MCF 10A (cell line): ENCODE measurements at places on chromosomes 2 and 18. TPM values are rescaled to one million over a fixed set of nuclear protein-coding genes. Genes with fewer than 3 reads are reported as not detected.

- peaks cover 26% of the 10 kb centered on the region for H3K27me3 ChIP-seq
- H3K4me1 ChIP-seq: no peaks in the 10 kb centered on the region
- no peak overlapping the region for H3K27ac ChIP-seq
- peak; percentile 9 for DNase-seq
These were observed 40.1 kb upstream of the CAPN13 start for GRCh38 chr2:30847329-30847728.

- no peak overlapping the region for H3K4me3 ChIP-seq
- peaks cover 5% of the 10 kb centered on the region for H3K36me3 ChIP-seq
- peaks cover 34% of the 10 kb centered on the region for H3K27me3 ChIP-seq
- H3K4me1 ChIP-seq: no peaks in the 10 kb centered on the region
- H3K27ac ChIP-seq: no peak overlapping the region
These were observed 98.1 kb downstream of the RTP5 start for GRCh38 chr2:241967467-241968144.

GRCh38 chr2:62808554-62808953 lies 103.0 kb downstream of the EHBP1 start:
- H3K4me3 ChIP-seq: no peak overlapping the region
- H3K36me3 ChIP-seq: peaks cover 12% of the 10 kb centered on the region
- no peak for DNase-seq
- peaks cover 12% of the 10 kb centered on the region for H3K4me1 ChIP-seq
- H3K27ac ChIP-seq: no peak overlapping the region

DNA sequence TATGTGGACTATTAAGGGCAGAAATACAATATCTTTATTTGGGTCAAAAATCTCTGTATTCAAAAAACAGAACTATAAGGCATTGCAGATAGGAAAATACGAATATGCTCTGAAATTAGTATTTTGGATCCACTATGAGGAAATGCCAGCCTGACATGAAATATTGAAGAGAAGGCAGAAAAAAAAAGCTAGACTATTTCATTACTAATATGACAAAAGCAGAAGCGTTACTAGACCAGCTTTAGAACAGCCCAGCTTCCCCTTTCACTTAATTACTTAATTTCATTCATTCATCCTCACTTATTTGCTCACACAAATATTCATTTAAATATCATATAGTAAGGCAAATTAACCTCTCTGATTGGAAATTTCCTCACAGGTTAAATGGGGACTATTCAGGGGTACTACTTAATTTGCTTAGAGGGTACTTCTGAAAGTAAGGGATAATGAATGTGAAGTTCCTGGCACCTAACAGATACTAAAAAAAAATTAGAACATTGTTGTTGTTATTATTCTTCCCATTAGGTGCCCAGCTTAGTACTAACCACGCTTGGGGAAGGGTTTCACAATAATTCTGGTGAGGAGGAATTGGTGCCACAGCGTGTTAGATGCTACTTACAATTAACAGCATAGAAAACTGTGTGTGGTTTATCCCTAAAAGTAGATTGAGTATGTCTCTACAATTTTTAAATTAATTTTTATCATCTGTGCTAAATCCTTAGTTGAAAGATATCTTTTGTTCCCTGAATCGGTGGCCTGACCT lies 71.1 kb upstream of the CTLA4 start:
- no peaks in the 10 kb centered on the region for H3K4me1 ChIP-seq
- no peak overlapping the region for H3K27ac ChIP-seq
- no peaks in the 10 kb centered on the region for H3K27me3 ChIP-seq
- H3K4me3 ChIP-seq: no peak overlapping the region

- H3K27ac ChIP-seq: no peak overlapping the region
- H3K36me3 ChIP-seq: peaks cover 9% of the 10 kb centered on the region
These were observed 292.4 kb downstream of the TRIB2 start for GRCh38 chr2:13009027-13009642.

SLC8A1 gene
- 1.6 and 1.7 TPM in 2 replicates for total RNA-seq

DNA sequence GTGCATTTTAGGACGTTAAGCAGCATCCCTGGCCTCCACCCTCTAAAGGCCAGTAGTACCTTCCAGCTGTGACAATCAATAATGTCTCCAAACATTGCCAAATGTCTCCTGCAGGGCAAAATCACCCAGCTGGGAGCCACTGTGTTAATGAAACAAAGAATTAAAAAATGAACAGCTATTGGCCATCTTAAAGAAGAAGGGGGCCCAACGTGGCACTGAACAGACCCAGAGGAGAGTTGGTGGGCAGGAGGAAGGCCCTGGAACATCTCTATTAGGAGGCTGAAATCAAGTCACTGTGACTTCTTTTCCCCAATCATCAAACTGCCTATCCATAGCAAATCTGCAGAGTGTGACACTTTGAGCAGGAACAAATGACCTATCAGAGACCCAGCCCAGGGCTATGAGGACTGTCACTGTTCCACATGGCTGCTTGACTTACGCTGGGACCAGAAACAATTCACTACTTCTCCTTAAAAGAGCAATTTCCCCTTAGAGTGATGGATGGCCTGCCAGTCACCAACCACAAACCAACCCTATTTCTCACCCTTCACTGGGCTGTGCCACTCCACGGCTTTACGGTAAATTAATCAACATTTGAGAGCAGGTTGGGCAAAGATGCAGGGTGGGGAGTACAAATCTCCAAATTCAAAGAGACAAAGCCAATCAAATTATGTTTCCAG lies 35.2 kb upstream of the TEX51 start:
- H3K4me1 ChIP-seq: no peaks in the 10 kb centered on the region
- peaks cover 33% of the 10 kb centered on the region for H3K27me3 ChIP-seq
- DNase-seq: no peak
- no peaks in the 10 kb centered on the region for H3K36me3 ChIP-seq
- no peak overlapping the region for H3K27ac ChIP-seq

- DNase-seq: no peak
- H3K36me3 ChIP-seq: no peaks in the 10 kb centered on the region
- H3K27me3 ChIP-seq: no peaks in the 10 kb centered on the region
- peaks cover 9% of the 10 kb centered on the region for H3K4me1 ChIP-seq
- H3K27ac ChIP-seq: no peak overlapping the region
These were observed 256.5 kb downstream of the MYCN start for GRCh38 chr2:16196687-16197503.

TGIF1 gene
- total RNA-seq: 161 and 172 TPM in 2 replicates

DNA sequence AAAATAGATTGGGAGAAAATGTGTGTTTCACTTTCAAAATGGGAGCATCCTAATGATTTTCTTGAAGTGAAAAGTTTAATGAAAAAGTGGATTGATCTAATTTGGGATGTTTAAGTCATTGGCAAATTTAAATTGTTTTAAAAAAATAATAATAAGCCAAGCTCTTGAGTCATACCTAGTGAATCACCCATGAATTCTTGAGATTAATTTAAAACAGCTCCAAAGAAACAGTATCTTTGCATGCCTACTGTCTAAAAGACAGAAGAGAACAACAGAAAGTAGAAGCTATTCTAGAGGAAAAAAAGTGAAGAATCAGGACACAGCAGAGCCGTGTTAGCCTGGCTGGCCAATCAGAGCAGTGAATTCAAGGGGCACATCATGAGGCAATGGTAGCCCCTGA lies 7.7 kb downstream of the ACVR1C start:
- no peak overlapping the region for H3K4me3 ChIP-seq
- no peaks in the 10 kb centered on the region for H3K36me3 ChIP-seq
- peaks cover 11% of the 10 kb centered on the region for H3K27me3 ChIP-seq
- H3K27ac ChIP-seq: no peak overlapping the region
- no peaks in the 10 kb centered on the region for H3K4me1 ChIP-seq
- no peak for DNase-seq

HAAO gene
- not detected in 2 replicates for total RNA-seq

DNA sequence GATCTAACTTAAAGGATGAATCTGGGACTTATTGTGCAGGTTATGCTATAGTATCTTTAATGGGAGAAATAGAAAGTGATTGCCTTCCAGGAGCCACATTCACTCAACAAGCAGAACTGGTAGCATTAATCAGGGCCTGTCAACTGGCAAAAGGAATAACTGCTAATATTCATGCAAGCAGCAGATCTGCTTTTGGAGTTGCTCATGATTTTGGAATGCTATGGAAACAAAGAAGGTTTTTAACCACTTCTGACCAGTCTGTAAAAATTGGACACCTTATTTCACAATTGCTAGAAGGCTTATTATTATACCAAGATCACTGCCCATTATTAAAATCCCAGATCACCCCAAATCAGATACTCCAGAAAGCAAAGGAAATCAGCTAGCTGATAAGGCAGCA lies 200.4 kb downstream of the MREG start:
- no peak for DNase-seq

SKOR2 gene
- not detected in 2 replicates for total RNA-seq

GRCh38 chr2:64799592-64800252 lies 146.0 kb upstream of the SERTAD2 start:
- no peak overlapping the region for H3K4me3 ChIP-seq
- H3K27ac ChIP-seq: no peak overlapping the region
- H3K27me3 ChIP-seq: no peaks in the 10 kb centered on the region
- peaks cover 17% of the 10 kb centered on the region for H3K4me1 ChIP-seq
- no peaks in the 10 kb centered on the region for H3K36me3 ChIP-seq
- peak; percentile 46 for DNase-seq

- no peaks in the 10 kb centered on the region for H3K4me1 ChIP-seq
- no peaks in the 10 kb centered on the region for H3K27me3 ChIP-seq
- H3K4me3 ChIP-seq: no peak overlapping the region
- DNase-seq: no peak
- no peak overlapping the region for H3K27ac ChIP-seq
- H3K36me3 ChIP-seq: no peaks in the 10 kb centered on the region
These were observed 797.0 kb upstream of the CHAC2 start for GRCh38 chr2:52970642-52971041.

DNA sequence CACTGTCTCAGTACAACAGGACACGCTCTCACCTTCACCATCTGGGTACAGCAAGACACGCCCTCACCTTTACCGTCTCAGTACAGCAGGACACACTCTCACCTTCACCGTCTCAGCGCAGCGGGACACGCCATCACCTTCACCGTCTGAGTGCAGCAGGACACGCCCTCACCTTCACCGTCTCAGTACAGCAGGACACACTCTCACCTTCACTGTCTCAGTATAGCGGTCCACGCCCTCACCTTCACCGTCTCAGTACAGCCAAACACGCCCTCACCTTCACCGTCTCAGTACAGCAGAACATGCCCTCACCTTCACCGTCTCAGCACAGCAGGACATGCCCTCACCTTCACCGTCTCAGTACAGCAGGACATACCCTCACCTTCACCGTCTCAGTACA lies 109.9 kb upstream of the CTDP1 start:
- no peak overlapping the region for H3K27ac ChIP-seq
- H3K27me3 ChIP-seq: no peaks in the 10 kb centered on the region
- no peak overlapping the region for H3K4me3 ChIP-seq
- DNase-seq: no peak
- no peaks in the 10 kb centered on the region for H3K36me3 ChIP-seq

DNA sequence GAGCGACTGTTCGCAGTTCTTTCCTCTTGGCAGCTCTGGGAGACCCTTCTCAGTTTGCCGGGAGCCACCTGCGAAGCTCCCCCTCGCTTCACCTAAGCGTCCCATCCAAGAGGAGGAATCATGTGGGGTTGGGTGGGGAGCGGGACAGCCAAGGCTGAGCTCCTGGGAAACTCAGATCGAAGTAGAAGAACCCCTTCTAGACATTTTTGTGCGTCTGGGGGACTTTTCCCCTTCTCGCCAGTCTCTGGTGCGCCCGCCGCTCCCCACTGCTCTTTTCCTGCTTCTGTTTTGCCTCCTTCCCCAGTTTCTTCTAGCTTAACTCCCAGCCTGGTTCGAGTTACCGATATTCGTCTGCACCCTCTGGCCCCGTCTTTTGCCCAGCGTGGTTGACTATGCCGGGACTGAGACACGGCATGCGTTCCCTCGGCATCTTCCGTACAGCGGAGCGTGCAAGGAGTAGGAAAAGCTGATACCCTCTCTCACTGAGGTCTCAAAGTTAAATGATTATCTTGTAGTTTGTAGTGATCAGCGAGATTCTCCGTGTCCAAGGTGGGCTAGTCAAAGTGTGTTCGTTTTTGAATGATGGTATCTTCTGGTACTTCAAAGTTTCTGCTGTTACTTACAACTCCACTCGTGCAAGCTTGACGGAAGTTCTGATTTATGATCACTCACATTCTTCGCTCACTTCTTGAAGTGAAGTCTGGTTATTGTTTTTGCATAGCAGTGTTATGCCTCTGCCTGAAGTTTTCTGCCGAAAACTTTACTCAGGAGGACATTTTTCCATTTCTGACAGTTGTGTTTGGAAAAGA lies 664 bp downstream of the CAMKMT start:
- peak overlapping the region; percentile 99 for H3K27ac ChIP-seq
- DNase-seq: peak; percentile 54
- H3K36me3 ChIP-seq: no peaks in the 10 kb centered on the region
- no peaks in the 10 kb centered on the region for H3K27me3 ChIP-seq

DNA sequence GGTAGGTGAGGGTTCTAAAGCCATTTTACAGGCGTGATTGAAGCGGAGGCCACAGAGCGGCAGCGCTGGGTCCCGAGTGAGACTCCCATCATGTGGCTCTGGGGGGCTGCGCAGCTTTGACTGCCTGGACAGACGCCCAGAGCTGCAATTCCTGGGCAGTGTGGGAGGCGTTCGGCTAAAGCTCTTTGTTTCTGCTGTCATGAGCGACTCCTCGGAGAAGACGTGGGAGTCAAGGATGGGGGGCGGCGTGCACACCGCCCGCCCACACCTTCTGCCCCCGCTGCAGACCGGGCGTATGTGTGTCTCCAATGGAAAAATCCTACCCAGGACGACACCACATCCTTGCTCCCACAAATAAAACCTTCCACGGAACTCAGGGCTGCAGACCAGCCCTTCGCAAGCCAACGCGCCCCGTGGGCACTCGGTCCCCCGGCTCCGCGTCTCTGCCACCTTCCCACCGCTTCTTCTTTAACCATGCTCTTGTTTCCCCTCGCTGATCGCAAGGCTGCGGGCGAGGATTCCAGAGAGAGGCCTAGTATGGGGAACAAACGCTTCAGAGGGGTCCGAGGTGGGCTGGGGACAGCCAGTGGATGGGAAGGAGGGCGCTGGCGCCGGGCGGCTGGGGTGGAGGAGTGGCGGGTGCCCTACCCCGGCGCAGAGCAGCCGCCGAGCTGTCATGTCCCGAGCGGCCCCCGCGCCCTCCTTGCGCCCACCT lies 680 bp upstream of the LBH start:
- H3K27ac ChIP-seq: no peak overlapping the region
- H3K4me1 ChIP-seq: peaks cover 11% of the 10 kb centered on the region
- no peaks in the 10 kb centered on the region for H3K36me3 ChIP-seq
- peak overlapping the region; percentile 66 for H3K4me3 ChIP-seq
- H3K27me3 ChIP-seq: no peaks in the 10 kb centered on the region

DNA sequence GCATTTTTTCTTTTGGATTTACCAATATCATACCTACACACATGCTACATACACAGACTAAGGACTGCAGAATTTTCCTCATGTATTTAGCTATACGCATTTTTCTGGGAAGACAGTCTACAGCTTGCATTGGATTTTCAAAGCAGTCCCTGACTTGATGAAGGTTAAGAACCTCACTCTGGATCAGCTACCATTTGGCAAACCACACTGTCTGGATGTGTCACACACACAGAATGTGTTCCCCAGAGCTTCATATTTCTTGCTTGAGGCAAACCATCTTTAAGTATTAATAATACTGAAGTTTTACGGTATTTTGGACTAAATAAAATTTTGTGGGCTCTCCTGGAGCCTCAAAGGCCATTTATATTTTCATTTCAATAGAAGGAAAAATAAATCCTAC lies 102.3 kb downstream of the TCF4 start:
- no peaks in the 10 kb centered on the region for H3K27me3 ChIP-seq
- DNase-seq: no peak
- H3K4me3 ChIP-seq: no peak overlapping the region
- H3K27ac ChIP-seq: no peak overlapping the region

GRCh38 chr18:47067648-47068047 lies 32.2 kb upstream of the ELOA2 start:
- peaks cover 3% of the 10 kb centered on the region for H3K36me3 ChIP-seq
- no peaks in the 10 kb centered on the region for H3K4me1 ChIP-seq
- H3K27ac ChIP-seq: no peak overlapping the region
